ENCODE measurements at places on chromosomes 12 and 14.

DNA sequence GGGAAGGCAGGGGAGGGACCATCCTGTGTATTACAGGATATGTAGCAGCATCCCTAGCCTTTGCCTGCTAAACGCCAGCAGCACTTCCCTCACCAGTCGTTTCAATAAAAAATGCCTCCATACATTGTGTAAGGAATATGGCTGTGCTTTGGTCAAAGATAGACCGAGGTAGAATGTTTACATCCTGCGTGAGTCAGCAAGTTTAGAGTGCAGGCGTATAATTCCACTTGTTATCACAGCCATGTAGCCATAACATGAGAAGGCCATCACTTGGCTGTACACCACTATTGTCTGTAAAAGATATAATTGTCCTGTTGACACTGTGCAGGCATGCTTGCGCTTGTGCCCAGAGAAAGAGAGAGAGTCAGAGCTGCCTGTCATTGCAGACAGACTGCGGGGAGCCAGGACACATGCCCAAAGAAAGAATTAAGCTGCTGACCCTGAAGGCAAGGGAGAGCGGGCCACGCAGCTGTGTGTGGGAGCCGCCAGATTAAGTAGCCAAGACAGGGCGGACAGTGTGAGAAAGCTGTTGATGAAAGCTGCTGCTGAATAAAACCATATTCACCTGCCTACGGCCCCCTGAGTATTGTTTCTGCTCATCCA is 68.4 kb downstream of the CRACR2A start:
- DNase-seq: no peak

DNA sequence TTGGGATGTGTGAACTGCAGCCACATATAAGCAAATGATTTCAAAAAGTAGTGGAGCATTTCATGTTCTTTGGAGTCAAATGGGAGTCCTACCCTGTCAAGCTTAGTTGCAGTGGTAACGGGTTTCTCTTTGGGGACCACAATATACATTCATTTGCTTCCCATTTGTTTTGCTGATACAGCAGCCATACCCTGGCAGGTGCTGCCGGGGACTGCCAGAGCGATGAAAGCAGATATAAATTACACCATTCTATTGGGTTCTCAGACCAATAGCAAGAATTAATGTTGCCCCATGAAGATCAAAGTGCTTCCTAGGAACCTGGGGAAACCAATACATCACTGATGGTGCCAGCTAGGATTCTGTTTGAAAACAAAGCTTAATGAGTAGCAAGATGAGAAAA is 1621.5 kb upstream of the FLRT2 start:
- peak; percentile 3 for DNase-seq

- DNase-seq: peak; percentile 98
Measured at GRCh38 chr12:21501258-21502163, at the start of the genes GOLT1B and RECQL. GOLT1B (plus strand) TSS chr12:21501789; CDS start chr12:21501924, 135 bp downstream. RECQL (minus strand) TSS chr12:21501635; CDS start chr12:21499570, 2,065 bp downstream.

GRCh38 chr14:94544726-94545125 is 16.5 kb upstream of the SERPINA4 start:
- DNase-seq: no peak

GRCh38 chr12:115190010-115190770 is 506.2 kb upstream of the TBX3 start:
- DNase-seq: no peak

DNA sequence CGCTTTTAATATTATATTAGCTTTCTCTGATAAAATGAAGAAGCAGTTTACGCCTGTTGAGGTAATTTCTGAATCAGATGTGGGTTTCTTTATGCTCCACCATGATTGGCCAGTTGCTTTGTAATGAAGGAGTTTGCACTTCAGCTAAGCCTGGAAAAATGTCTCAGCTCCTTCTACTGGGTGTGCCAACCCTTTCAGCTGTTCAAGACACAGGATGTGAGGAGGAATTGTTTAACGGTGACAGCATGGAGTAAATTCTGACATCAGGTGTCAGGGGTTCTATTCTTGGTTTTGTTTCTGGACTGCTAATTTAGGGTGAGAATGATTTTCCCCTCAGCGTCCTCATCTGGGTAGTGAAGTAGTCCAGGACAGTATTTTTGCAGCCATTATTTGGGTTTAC is 43.5 kb downstream of the FLRT2 start:
- no peak for DNase-seq

DNA sequence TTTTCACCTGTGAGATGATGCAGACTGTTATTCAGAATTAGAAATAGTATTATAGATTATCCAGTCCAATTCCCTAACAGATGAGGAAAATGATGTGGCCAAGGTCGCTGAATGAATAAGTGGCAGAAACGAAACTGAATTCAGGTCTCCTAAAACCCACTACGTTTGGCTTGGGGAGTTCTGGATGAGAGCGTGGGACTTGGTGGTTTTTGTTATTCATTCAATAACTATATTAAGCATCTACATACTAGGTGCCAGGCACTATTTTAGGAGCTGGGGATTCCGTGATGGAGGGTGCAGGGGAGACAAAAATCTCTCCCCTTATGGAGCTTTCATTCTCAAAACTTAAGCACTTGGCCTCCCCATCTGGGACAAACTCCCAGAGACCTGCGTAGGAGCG is 813 bp upstream of the CCDC184 start:
- no peak for DNase-seq

All from NCI-H1092 (cell line).